NT2/D1 (cell line): ENCODE measurements at places on chromosomes 13 and 19.

- no peak for DNase-seq
Measured at GRCh38 chr19:28936001-28936400, 276.9 kb downstream of the UQCRFS1 start.

DNA sequence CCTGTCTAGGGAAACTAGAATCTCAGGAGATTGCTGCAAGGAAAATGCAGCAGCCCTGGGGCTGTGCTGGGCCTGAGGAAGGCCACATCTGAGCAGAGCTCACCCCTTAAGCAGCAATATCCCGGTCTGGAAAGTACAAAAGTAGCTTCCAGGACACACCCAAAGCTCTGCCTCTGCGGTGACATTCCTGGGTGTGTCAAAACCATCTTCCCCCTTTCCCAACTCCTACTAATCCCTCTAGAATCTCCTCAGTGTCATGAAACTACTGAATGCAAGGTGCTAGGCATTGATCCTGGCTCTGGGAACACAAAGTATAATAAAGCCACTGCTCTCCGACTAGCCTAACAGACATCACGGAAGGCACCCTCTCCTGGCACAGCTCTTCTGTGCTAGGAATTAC is 5.0 kb downstream of the PBX4 start:
- DNase-seq = no peak

DNA sequence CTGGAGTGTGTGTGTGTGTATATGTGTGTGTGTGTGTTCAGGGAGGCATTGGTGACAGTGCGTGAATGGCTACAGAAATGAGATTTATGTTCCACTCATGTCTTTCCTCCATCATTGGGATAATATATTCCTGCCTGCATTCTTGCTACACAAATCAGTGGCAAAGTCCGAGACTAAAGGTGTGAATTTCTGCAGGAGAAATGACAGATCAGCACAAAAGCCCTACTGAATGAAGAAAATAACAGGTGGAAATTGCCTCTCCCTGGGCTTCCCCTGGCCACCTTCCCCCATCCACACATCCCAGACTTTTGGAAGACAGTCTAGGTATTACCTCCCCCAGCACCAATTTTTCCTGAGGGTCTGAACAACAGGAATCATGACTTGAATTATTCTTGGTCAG is 10.1 kb downstream of the SIGLEC6 start:
- DNase-seq = no peak

DNA sequence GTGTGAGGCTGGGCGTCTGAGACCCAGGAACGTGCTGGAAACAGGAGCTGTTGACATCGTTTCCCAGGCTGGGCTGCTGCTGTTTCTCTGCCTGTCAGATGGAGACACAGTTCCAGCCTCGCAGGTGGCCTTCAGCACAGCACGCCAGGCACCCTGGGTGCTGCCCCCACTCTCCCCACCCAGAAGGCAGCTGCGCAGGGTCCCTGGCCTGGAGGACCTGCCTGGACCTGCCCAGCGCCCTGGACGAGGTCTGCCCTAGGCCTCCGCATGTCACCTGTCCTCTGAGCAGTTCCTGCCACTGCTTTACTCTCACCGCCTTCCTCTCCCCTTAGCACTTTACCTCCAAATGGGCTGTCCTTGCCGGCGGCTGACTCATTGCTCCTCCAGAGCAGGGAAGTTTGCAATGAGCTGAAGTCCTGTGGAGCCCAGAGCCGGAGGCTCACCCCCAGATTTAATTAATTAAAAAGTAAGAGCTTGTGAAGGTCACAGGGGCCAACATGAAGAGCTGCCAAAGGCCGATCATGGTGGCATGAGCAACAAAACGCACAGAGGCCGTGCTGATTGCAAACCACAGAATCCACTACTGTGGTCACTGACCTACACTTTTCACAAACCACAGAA is 32.2 kb downstream of the C13orf46 start:
- DNase-seq = no peak

DNA sequence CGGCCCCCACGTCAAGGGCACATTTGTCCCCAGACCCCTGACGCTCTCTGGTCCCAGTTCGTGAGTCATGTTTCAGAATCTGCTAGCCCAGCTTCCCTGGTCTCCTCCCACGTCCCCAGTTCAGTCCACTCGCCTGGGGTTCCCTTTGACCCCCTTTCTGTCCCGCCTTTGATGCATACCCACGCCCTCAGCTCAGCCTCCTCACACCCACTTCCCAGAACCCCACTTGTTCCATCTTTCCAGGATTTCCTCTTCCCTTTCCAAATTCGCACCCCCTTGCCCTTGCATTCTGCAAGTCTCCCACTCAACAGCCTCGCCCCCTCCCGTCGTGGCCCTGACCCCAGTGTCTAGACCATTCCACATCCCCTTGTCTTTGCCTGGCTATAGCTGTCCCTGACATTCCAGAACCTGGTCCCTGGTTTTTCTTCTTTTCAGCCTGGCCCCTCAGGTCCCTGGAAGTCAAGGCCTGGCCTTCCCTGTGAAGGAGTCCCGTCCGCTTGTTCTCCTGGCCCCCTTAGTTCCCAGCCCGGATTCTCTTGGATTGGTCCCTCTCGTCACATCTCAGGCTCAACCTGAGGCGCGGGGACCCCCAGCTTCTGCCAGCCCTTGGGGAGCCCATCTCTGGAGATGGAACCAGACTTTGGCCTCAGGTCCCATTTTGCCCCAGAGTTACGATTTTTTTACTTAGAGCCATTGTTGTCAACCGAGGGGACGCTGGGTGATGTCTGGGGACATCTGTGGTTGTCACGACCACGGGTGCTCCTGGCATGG is 1.3 kb downstream of the NCLN start:
- no peak for DNase-seq

DNA sequence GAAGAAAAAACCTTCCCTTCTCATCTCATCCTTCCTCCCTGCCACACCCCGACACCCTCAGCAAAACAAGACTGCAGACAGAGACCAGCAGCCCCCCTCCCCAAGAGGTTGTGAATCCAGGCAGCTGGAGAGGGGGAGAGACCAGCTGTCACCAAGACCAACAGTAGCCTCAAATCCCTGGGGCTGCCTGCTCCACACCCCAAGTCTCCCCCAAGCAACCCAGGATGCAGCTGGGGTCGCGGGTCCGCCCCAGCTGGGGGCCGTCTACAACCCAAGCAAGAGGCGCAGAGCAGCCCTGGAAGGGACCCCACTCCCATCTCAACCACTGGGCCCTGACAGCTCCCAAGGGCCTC is 7.1 kb downstream of the KLF16 start:
- no peak for DNase-seq

DNA sequence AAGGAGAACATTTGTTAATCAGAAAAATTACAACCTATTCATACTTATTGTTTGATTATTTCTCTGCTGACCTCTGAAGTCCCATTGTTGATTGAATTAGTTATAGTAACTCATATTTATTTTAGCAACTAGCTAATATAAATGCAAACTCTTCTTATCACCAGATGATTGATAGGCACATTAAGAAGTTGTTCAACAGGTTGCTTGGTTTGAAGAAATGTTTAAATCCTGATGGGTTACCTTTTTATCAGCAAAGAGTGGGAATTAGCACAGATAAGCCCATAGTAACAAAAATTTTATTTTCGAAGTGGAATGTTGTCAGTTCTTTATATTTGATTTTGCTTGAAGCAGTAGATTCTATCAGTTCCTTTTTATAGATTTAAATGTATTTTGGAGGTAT is 44.4 kb downstream of the KLF5 start:
- no peak for DNase-seq

DNA sequence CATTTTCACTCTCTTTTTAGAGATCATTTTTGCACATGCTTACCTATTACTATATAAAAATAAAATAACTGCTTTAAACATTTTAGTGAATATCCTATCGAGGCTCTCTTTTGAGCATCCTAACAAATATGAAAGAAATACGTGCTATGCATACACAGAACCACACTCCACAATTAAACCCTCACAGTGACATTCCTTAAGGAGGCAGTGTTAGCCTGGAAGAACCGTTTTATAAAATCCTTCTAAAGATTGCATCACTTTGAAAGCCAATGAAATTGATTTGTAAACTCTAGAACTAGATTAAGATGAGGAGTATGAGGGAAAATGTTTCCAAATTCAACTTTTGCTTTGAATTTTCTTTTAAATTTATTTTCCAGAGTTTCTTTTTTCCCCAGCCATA is 11.1 kb upstream of the ENOX1 start:
- no peak for DNase-seq
